ENCODE measurements at places on chromosomes 1 and 21.

GRCh38 chr1:226939438-226940028, 561 bp upstream of the COQ8A start:
- DNase-seq, result peak; percentile 68

DNA sequence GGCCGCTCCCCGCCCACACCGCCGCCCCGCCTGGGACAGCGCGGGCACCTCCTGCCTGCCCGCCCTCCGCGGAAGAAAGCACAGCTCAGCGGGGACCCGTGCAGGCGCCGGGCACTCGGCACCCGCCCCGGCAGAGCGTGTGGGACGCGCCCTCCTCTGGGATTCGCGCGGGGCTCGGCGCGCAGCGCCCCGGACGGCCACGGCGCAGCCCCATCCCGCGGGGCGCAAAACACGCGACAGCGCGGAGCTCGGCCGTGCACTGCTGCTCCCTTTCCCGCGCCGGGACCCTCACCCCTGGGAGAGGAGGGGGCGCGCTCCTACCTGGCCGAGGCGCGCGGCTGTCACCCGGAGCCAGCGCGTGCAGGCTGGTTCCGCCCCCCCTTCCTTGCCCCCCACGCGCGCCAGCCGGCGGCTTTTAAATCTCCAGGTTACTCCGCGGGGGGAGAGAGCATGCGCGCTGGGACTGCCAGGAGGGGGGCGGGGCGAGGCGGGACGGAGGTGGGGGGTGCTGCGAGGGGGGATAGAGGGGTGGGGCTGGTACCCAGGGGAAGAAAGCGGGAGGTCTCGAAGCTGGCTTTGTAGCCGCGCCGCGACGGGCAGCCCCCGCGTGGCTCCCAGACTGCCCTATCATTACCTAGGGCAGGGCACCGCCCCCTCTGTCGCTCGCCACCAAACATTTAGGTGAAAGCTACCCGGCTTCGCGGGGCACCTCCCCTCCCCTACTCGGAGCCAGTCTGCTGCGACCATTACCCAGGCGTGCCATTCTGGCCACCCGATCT, at the start of gene SLC45A3:
TSS of gene SLC45A3 (minus strand) at position 437 of the 779 bp plus-strand sequence. CDS start 15,853 bp downstream, outside the sequence.
- DNase-seq, result peak; percentile 66

- DNase-seq, result no peak
Observed at GRCh38 chr1:115791816-115792215, 23.3 kb upstream of the CASQ2 start.

GRCh38 chr1:171506525-171507304, 21.4 kb downstream of the PRRC2C start:
- DNase-seq, result no peak

GRCh38 chr1:43321331-43321891, 16.2 kb upstream of the MPL start:
- no peak for DNase-seq

DNA sequence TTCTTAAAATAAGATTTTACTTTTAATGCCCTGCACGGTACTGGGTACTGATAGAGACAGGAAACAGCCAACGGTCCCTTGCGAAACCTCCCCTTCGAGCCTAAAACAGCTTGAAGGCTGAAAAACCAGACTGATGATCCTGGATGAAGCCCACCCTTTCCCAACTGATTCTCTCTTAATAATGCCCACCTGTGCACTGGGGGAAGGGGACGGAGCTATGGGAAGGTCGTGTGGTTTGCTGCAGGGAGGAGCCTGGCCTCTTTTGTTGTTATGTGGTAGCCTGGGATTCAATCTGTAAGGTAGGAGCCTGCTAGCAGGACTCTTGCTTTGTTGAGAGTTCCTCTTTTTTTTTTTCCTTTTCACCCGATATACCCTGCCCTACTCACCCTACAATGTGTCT, 25.6 kb downstream of the SAMSN1 start:
- DNase-seq, result no peak

- no peak for DNase-seq
Observed at GRCh38 chr1:68449901-68450300, at the start of gene RPE65. TSS of gene RPE65 (minus strand) at chr1:68449954. CDS start at chr1:68449905, 49 bp downstream.

- no peak for DNase-seq
Observed at GRCh38 chr1:36307601-36308330, 1.6 kb downstream of the SH3D21 start.

- DNase-seq, result no peak
Observed at GRCh38 chr21:46662765-46663500, 27.5 kb downstream of the PRMT2 start.

GRCh38 chr1:159999204-159999603, 32.6 kb downstream of the PIGM start:
- no peak for DNase-seq

GRCh38 chr1:211013346-211014240, 120.4 kb downstream of the KCNH1 start:
- no peak for DNase-seq

GRCh38 chr1:157197906-157198435, 59.8 kb upstream of the ETV3 start:
- DNase-seq, result no peak

DNA sequence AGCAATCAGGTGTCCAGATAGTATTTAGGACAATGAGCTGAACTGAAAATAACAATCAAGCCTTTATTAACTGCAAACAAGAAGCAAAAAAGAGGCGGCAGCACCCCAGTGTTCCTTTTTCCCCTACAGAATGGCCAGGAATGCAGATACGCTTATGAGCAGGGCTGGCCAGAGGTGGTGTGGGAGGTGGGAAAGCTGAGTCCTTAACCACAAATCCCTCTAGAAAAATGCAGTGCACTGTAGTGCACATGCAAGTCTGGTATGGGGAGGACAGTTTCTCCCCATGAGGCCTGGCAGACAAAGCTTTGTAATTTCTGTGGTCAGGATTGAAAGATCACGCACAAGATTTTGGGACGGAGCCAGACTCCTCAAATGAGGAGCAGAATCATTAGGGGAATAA, 10.7 kb upstream of the IFNAR1 start:
- no peak for DNase-seq

DNA sequence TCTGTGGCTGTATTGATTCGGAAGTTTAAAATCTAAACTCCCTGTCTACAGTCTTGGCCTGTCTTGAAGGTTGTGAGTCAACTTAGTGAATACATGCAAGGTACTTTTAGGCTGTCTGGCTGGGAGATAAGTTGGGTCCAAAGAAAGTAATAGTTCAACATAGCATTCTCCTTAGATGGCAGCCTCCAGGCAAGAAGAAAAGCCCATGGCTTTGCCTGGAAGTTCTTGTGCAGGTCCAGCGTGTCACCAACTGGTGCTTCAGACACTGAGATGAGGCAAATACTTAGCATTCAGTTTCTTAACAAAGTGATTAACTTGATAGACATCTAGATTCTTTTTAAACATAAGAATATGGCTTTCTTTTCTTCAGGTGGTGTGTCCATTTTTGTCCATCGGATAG, 328.2 kb downstream of the DISC1 start:
- DNase-seq, result no peak

GRCh38 chr1:184012187-184012586, 25.3 kb downstream of the COLGALT2 start:
- no peak for DNase-seq

GRCh38 chr1:196538473-196538872, 69.8 kb downstream of the KCNT2 start:
- no peak for DNase-seq

GRCh38 chr1:210855440-210855839, 278.5 kb downstream of the KCNH1 start:
- DNase-seq, result no peak

DNA sequence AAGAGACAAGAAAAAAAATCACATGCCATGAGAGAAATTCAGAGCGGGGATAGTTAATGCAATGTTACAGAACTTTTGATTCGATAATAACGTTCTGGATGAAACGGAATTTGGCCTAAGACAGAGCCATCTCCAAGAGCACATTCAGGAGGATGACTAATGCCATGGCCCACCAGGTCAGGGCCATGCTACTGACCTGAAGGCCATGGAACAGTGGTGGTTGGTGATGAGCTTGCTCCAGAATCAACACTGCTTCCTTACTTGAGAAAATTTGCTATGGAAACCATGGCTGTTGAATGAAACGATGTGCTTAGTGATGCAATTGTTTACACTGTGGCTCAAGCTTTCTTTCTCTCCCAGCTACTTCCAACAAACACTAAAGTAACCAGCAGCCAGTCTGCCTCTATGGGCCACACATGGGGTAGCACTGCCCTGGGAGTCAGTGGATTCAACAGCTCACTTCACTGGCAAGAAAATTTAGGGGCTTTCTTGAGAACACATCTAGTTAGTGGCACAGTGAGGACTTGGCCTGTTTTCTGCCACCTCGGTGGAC, 299.1 kb downstream of the PCP4 start:
- no peak for DNase-seq

DNA sequence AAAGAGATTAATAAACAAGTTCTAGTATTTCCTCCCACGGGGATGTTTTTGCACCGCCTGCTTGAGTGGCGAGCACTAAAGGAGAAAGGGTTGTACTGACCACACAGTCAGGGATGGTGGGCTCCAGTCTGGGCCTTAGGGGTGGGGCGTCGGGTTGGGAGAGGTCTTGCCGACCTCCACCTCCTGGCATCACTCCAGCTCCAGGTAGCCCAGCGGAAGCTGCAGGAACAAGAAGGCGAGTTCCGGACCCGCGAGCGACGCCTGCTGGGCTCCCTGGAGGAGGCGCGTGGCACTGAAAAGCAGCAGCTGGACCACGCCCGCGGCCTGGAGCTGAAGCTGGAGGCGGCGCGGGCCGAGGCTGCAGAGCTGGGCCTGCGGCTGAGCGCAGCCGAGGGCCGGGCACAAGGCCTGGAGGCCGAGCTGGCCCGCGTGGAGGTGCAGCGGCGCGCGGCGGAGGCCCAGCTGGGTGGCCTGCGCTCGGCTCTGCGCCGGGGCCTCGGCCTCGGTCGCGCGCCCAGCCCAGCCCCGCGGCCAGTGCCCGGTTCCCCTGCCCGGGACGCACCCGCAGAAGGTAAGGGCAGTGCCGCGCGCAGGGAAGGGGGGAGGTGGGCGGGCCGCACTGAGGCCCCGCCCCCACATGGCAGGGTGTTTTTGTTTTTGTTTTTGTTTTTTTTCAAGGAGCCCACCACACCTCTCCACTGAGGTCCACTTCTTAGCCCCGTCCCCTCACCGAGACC, 19.7 kb downstream of the MFAP2 start:
- peak; percentile 94 for DNase-seq

- no peak for DNase-seq
Observed at GRCh38 chr1:222521299-222522104, 26.4 kb downstream of the HHIPL2 start.

DNA sequence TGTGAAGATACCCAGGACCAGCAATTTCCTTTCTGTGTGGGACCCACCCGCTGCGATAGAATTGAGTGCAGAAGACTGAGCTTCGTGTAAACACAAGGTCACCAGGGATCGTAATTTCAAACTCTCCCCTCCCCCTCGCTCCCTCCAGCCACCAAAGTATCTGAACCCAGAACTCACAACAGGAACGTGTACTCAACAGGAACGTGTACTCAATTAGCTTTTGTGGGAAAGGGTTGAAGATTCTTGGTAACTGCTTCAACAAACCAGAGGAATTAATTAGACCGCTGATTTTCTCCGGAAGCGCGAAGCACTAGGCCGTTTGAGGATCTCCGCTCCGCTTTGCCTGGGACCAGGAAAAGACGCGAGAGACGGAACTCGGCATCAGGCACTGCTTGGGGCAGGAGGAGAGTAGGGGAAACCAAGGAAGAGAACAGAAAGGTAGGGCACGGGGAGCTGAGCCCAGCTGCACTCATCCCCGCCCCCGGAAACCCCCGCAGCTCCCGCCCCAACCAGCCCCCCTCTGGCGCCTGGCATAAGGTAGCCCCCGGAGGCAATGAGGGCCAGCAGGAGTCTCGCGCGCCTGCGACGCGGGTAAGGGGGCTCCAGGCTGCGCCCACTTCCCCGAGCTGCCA, 453 bp downstream of the DRAM2 start:
- peak; percentile 72 for DNase-seq

DNA sequence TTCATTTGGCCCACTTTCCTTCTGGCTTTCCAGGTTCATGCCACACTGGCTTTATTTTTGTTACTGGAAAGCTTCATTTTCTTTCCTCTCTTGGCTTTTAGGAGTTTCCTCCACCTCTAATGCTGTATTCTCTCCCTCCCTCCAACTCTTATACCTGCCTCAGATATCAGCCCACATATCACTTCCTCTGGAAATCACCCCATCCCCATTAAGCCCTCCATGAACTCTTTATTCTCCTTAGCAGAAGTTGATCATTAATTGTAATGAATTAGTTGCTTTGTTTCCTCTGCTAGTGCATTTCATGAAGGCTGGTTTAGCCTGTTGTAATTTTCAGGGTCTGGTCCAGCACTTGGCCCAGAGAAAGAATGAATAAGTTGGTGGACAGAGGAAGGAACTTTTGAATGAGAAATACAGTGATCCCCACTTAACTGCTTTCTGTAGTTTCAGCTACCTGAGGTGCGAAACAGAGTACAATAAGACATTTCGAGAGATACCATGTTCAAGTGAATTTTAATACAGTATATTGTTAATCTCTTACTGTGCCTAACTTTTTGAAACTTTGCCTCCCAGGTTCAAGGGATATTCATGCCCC, 1.7 kb downstream of the SOAT1 start:
- no peak for DNase-seq

- DNase-seq, result no peak
Observed at GRCh38 chr1:27778056-27778455, 5.0 kb downstream of the STX12 start.

DNA sequence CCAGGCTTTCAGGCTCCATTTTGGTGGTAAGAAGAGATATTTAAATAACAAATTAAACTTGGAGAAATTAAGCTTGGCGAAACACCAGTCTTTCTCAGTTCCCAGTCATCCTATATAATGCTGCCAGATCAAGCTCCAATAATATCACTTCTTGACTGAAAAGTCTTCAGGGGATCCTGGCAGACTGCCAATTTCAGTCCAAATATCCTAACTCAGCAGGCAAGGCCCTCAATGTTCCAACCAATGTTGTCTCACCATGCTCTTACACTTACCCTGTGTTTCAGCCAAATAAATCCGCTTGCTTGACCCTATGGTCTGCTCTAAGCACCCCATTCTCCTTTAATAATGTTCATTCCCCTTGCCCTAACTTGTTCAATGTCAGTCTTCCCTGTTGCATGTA, 39.9 kb upstream of the BCL10 start:
- DNase-seq, result no peak

DNA sequence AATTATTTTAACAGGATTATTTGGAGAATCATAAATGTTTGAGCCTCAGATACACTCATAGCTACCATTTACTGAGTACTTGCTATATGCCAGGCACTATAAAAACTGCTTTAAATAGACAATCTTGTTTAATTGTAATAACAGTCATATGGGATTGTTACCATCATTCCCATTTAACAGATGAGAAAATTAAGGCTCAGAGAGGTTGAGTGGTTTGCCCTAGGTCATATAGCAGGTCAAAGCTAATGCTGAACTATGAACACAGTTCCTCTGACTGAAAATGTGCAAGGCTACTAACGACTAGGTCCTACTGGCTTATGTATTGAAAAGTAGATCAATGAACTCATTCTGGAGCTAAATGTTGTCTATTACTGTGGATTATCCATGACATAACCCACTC, 63.4 kb downstream of the DDR2 start:
- no peak for DNase-seq

GRCh38 chr1:244254467-244254866, 197.2 kb downstream of the ADSS2 start:
- peak; percentile 29 for DNase-seq

- DNase-seq, result no peak
Observed at GRCh38 chr21:18803624-18804023, 400.0 kb upstream of the TMPRSS15 start.
